ENCODE measurements at places on chromosomes 7 and 10. TPM values are rescaled to one million over a fixed set of nuclear protein-coding genes. Genes with fewer than 3 reads are reported as not detected.

Gene ANXA7
- polyA plus RNA-seq, result 136 TPM

Gene AKR1C4
- not detected for polyA plus RNA-seq

Gene NCF1
- polyA plus RNA-seq, result 2.3 TPM

Gene MMP21
- not detected for polyA plus RNA-seq

Gene SPDYE1
- polyA plus RNA-seq, result not detected

Gene ZNF804B
- not detected for polyA plus RNA-seq

DNA sequence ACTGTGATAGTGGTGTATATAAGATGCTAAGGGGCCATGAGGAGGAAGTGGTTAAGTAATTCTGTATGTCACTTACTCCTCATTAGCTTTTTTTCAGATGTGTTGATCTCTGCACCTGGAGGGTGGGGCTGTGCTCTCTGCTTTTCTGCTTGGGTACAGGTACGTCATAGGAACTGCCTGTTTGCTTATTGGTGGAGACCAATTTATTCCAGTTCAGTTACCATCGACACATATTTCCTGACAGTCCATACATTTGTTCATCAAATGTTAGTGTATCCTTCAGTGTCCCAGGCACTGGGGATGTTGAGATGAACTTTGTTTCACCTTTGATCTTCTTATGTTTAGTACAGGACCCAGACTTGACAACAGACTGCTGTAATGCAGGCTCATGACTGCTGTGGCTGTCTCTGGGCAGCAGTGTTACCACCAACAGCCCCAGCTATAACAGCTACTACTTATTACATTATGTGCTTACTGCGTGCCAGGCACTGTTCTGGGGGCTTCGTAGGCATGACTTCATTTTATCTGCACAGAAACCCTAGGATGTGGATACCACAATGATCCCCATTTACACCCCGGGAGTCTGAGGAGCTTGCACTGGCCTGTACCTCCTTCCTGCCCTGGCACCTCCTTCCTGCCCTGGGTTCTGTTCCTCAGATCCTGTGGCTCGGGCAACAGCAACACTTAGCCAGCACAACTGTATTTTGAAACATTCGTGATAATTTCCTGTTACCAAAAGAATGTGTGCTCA is 87.4 kb downstream of the BUB3 start:
- peak; percentile 38 for DNase-seq
- H3K36me3 ChIP-seq, result peaks cover 10% of the 10 kb centered on the region
- peak overlapping the region; percentile 91 for H3K27ac ChIP-seq
- peak overlapping the region; percentile 44 for H3K4me3 ChIP-seq

DNA sequence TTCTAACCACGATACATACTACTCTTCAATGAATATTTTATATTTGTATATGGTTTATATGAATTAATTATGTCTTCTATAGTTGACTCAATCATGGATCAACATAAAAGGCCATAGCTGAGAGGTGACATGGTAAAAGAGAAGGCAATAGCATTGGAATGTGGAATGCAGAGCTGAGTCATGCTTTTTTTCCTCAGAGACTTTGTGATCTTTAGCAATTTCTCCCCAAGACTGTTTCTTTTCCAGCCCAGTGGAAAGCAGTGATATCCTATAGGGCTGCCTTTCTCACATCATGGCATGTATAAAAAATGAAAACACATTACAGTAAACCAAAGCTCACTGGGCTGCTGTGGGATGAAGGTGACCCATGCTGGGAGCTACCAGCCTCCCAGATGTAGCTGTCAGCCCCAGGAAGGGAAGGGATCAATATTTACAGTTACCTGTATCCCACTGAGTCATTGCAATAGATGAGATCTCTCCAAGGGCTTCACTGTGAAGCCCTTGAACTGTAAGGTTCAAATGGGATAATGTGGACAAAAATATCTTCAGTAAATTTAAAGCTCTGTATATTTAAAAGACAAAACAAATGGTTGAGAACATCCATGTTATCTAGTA is 30.2 kb downstream of the SLC39A12 start:
- no peaks in the 10 kb centered on the region for H3K4me1 ChIP-seq
- H3K27ac ChIP-seq, result no peak overlapping the region
- H3K4me3 ChIP-seq, result no peak overlapping the region

DNA sequence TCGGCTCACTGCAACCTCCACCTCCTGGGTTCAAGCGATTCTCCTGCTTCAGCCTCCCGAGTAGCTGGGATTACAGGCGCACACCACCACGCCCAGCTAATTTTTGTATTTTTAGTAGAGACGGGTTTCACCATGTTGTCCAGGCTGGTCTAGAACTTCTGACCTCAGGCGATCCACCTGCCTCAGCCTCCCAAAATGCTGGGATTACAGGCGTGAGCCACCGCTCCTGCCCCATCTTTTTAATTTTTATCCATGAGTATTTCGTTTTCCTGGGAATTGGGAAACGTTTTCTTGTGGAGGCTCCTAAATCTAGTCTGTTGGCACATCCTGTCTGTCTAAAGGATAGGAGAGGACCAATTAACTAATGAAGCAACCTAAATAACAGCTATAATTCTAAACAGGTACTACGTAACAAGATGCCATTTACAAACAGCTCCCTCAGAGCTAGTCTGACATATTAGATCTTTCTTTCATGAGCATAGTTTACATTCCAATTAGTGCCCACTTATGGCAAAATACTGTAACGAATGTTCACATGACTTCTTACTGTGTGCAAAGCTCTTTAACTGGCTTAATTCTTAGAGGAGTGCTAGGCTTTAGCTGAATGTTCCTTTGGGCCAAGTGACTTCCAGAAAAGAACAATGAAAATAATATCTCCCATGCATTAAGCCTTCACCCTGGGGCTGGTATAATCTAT is 151.0 kb upstream of the YAE1 start:
- peaks cover 23% of the 10 kb centered on the region for H3K4me1 ChIP-seq
- H3K27ac ChIP-seq, result no peak overlapping the region
- no peak for DNase-seq
- peak overlapping the region; percentile 82 for H3K4me3 ChIP-seq
- no peaks in the 10 kb centered on the region for H3K36me3 ChIP-seq
- H3K27me3 ChIP-seq, result peaks cover 27% of the 10 kb centered on the region

- H3K4me3 ChIP-seq, result no peak overlapping the region
- H3K36me3 ChIP-seq, result no peaks in the 10 kb centered on the region
- no peaks in the 10 kb centered on the region for H3K4me1 ChIP-seq
- H3K27me3 ChIP-seq, result peaks cover 6% of the 10 kb centered on the region
These were observed 6.5 kb downstream of the CHAT start for GRCh38 chr10:49620286-49620810.

DNA sequence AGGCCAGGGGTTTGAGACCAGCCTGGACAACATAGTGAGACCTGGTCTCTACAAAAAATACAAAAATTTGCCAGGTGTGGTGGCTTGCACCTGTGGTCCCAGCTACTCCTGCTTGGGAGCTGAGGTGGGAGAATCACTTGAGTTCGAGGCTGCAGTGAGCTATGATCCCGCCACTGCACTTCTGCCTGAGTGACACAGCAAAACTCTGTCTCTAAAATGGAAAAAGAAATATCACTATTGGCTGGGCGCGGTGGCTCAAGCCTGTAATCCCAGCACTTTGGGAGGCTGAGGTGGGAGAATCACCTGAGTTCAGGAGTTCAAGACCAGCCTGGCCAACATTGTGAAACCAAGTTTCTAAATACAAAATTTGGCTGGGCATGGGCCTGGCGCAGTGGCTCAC is 44.9 kb upstream of the RASGEF1A start:
- no peak overlapping the region for H3K27ac ChIP-seq
- DNase-seq, result no peak
- H3K27me3 ChIP-seq, result peaks cover 5% of the 10 kb centered on the region
- no peak overlapping the region for H3K4me3 ChIP-seq
- no peaks in the 10 kb centered on the region for H3K4me1 ChIP-seq

GRCh38 chr7:45174328-45174610 is 16.7 kb downstream of the RAMP3 start:
- H3K4me1 ChIP-seq, result no peaks in the 10 kb centered on the region
- H3K4me3 ChIP-seq, result no peak overlapping the region
- H3K27me3 ChIP-seq, result peaks cover 2% of the 10 kb centered on the region
- H3K36me3 ChIP-seq, result no peaks in the 10 kb centered on the region
- H3K27ac ChIP-seq, result no peak overlapping the region

GRCh38 chr7:134643131-134643530 is 3.5 kb upstream of the BPGM start:
- peak overlapping the region; percentile 58 for H3K27ac ChIP-seq
- no peaks in the 10 kb centered on the region for H3K27me3 ChIP-seq
- H3K4me3 ChIP-seq, result no peak overlapping the region
- H3K36me3 ChIP-seq, result no peaks in the 10 kb centered on the region

- no peak overlapping the region for H3K4me3 ChIP-seq
- H3K27me3 ChIP-seq, result no peaks in the 10 kb centered on the region
- H3K36me3 ChIP-seq, result peaks cover 8% of the 10 kb centered on the region
- DNase-seq, result no peak
- H3K4me1 ChIP-seq, result no peaks in the 10 kb centered on the region
These were observed 37.1 kb downstream of the MASTL start for GRCh38 chr10:27192284-27192683.

GRCh38 chr10:132957981-132958882 is 15.9 kb upstream of the CFAP46 start:
- no peak overlapping the region for H3K27ac ChIP-seq
- peaks cover 3% of the 10 kb centered on the region for H3K27me3 ChIP-seq
- H3K4me1 ChIP-seq, result peaks cover 13% of the 10 kb centered on the region
- DNase-seq, result no peak
- H3K36me3 ChIP-seq, result no peaks in the 10 kb centered on the region

- H3K27ac ChIP-seq, result no peak overlapping the region
- no peaks in the 10 kb centered on the region for H3K4me1 ChIP-seq
- DNase-seq, result no peak
- no peak overlapping the region for H3K4me3 ChIP-seq
- no peaks in the 10 kb centered on the region for H3K27me3 ChIP-seq
These were observed 92.8 kb downstream of the CD36 start for GRCh38 chr7:80731281-80731680.

DNA sequence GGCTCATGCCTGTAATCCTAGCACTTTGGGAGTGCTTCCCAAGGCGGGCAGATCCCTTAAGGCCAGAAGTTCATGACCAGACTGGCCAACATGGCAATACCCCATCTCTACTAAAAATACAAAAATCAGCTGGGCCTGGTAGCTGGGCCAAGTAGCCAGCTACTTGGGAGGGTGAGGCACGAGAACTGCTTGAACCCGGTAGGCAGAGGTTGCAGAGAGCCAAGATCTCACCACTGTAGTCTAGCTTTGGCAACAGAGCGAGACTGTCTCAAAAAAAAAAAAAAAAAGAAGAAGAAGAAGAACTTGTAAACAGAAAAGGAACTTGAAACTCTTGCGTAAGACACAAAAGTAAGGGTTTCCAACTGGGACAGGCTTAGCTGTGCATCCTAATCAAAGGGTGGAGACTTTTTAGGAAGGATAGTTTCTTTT is 5.6 kb upstream of the IFIT2 start:
- H3K36me3 ChIP-seq, result peaks cover 3% of the 10 kb centered on the region
- H3K4me3 ChIP-seq, result no peak overlapping the region
- peaks cover 34% of the 10 kb centered on the region for H3K4me1 ChIP-seq
- H3K27ac ChIP-seq, result no peak overlapping the region

- peaks cover 12% of the 10 kb centered on the region for H3K36me3 ChIP-seq
- no peaks in the 10 kb centered on the region for H3K4me1 ChIP-seq
- H3K27ac ChIP-seq, result no peak overlapping the region
- DNase-seq, result no peak
- no peak overlapping the region for H3K4me3 ChIP-seq
These were observed 24.9 kb downstream of the SAMD9 start for GRCh38 chr7:93092757-93093370.

GRCh38 chr10:122492006-122492405 is 30.7 kb downstream of the HTRA1 start:
- no peak overlapping the region for H3K4me3 ChIP-seq
- no peak overlapping the region for H3K27ac ChIP-seq
- no peak for DNase-seq
- peaks cover 4% of the 10 kb centered on the region for H3K4me1 ChIP-seq
- H3K36me3 ChIP-seq, result no peaks in the 10 kb centered on the region
